ENCODE measurements at places on chromosomes 13 and 19.
A peak's percentile ranks its signal among the peaks of the same experiment; 100 is the strongest.

- peak; percentile 96 for DNase-seq
Measured at GRCh38 chr19:38362076-38362945, 12.1 kb upstream of the PSMD8 start.

DNA sequence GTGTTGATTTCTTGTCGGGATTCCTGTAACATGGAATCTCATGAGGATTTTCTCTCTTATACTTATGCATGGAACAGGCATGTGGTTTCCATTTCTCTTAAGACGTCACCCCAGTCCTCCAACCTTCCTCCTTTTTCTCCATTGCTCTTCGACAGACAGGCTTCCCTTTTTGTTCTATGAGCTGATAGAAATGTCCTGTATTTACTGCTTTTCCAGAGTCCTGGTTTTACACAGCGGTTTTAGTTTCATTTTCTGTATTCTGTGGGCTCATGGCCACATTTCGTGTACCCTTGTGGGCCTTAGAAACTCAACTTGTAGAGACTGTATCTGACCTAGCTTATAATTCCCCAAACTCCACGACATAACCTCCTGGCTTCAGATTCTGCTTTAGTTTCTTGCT, 113.1 kb downstream of the PAN3 start:
- no peak for DNase-seq

GRCh38 chr13:43414111-43414510, 372.7 kb downstream of the ENOX1 start:
- DNase-seq = no peak

DNA sequence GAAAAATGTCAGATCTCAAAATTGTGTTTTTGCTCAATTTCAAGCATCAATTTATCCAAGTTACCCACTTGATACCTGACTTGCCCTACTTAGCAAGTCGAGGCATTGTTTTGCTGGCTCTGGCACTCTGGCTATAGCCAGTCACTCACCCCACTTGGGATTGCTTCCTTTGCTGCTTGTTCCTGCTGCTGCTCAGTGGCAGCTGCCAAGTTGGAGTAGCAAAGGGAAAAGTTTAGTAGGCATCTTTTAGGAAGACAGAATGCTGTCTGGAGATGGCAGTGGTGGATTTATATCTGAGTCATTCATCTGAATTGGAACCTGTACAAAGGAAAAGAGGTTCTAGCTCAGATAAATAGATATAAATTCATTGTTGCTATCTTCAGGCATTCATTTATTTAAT, 41.2 kb downstream of the PCCA start:
- DNase-seq = no peak

- no peak for DNase-seq
Measured at GRCh38 chr13:33353210-33353609, 67.7 kb upstream of the STARD13 start.

GRCh38 chr19:34365463-34366401, 736 bp downstream of the GPI start:
- peak; percentile 73 for DNase-seq

- no peak for DNase-seq
Measured at GRCh38 chr19:54473071-54473891, at the start of gene CDC42EP5. Gene CDC42EP5 (minus strand): TSS chr19:54473296. CDS start chr19:54465547, 7,749 bp downstream.

DNA sequence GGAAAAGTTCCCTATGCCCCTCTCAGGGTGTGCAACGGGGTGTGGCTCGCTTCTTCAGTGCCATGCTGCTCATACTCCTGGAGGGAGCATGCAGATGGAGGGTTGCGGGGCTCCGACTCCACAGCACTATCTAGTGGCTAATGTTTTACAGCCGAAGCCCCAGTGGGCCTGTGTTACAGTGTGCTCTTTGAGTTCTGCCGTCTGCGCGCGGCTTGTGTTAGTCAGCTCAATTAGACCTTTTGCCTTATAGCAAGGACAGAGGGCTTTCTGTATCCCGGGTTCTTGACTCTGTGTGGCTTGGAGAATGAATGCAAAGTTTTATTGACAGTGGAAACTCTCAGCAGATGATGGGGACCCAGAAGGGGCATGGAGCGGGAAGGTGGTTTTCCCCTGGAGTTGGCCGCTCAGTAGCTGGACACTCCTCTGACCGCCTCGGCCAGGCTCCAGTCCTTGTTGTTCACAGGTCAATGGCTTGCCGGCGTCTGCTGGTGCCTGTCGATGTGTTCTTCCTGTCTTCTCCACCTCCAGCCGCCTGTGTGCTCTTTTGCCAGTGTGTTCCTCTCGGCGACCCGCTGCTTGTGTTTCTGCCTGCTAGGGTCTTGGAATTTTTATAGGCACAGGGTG, 383.4 kb downstream of the LMO7 start:
- peak; percentile 0 for DNase-seq

- DNase-seq = no peak
Measured at GRCh38 chr19:50639121-50640112, at the start of gene SYT3. Gene SYT3 (minus strand): TSS chr19:50639881. CDS start chr19:50637411, 2,470 bp downstream.

GRCh38 chr19:55699221-55699620, 24.2 kb downstream of the EPN1 start:
- no peak for DNase-seq

DNA sequence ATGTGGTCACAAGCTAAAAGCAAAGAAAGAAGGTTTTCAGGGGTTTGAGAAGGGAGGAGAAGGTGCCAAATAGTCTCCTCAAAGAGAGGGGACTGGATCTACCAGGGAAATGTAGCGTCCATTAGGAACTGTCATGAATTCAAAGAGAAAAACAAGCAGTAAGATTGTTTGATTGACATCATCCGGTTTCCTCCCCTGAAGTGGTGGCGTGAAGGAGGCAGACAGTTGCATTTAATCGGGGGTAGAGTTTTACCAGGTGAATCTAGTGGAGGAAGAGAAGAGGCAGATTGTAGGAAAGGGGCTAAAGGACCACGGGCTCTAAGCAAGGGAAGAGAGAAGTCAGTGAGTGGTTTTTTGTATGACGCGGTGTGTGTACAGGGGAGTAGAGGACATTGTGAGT, 13.0 kb upstream of the CYSLTR2 start:
- DNase-seq = no peak

- peak; percentile 46 for DNase-seq
Measured at GRCh38 chr19:56748378-56748777, 76.8 kb upstream of the ZNF835 start.

GRCh38 chr13:98189841-98190505, 12.9 kb upstream of the RNF113B start:
- no peak for DNase-seq

DNA sequence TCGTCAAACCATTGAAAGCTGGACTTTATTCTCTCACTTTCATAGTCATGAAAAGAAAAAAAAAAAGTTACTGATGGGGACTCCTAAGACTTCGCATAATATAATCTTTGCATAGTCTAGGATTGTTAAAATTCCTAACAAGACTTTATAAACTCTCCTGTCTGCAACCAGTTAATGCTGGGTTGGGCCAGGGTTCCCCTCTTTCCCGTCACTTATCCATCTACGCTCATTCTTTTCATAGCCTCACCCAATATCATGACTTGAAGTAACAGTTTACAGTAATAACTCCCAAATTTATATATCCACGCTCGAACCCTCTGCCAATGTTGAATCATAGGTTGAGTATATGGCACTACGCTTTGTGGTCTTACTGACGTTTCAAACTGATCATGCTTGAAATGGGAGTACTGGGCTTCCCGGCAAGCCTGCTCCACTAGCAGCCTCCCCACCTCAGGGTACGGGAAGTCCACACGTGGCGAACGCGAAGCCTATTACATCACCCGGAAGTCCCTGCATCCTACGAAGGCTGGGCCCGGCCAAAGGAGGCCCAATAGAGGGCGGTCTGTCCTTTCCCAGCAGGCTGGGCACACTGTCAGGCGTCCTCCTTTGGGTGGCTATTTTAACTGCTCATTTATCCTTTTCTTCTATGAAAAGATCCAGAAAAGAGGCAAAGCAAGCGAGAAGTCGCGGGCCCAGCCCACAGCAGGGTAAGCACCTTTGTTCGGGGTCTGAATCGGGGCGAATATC, 694 bp upstream of the ZNF460 start:
- peak; percentile 98 for DNase-seq

DNA sequence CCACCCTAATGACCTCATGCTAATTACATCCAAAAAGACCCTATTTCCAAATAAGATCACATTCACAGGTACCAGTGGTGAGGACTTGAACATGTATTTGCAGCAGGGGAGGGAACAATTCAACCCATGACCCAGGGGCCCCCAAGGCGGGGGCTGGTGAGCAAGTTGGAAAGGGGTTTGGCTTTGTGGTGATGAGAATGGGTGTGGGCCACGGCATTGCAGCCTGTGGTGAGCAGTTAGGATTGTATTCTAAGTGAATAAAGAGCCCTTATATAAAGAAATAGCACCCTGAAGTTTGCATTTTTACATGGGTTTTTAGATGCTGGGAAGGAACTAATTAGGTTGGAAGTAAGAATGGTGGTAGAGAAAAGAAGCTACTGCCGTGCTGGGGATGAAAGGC, 694.2 kb downstream of the EFNB2 start:
- no peak for DNase-seq

DNA sequence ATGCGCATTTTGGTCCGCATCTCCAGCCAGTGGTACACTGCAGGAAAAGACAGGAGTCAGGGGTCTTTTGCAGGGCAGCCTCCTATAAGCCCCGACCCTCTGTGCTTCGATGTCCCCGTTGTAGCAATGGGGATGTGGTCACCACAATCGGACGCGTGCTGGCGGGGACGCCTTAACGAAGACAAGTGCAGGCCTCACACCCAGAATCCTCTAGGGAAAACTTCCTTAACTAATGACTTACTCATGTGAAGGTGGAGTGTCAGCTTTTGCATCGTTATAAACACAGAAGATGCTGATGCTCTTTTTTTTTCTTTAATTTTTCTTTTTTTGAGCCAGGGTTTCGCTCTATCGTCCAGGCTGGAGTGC, 22.1 kb downstream of the VASP start:
- peak; percentile 29 for DNase-seq

DNA sequence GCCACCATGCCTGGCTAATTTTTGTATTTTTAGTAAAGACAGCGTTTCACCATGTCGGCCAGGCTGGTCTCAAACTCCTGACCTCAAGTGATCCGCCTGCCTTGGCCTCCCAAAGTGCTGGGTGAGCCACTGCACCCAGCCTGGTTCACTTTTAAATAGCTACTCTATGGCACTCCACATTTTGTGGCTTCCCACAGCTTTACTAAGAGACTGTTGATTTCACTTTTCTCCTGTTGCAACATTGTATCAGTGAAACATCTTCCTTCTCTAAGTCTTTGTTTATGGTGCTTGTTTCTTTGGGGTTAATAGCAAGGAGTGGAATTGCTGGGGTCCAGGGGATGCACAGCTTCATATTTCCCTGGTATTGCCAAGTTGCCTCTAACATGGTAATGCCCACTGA, 12.3 kb downstream of the TMEM38A start:
- DNase-seq = no peak

DNA sequence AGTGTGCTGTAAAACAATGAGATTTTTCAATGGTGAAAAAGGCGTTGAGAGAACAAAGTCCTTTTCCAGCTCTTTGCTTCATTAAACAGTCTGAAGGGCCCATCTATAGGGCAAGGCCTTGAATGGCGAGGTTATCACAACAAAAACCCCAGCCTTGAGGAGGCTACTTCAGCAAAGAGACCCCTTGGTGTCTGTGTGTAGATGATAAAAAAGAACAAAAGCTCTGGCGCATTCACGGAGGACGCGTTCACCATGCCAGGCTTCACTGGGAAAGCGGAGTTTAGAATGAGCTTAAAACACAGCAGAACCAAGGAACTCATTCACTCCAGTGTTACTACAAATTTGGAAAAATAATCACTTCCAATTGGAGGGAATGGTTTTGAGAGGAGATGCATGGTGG, 530.0 kb upstream of the ARGLU1 start:
- DNase-seq = no peak

- no peak for DNase-seq
Measured at GRCh38 chr13:92164822-92165221, 766.4 kb downstream of the GPC5 start.

GRCh38 chr19:4069331-4069959, 2.7 kb upstream of the ZBTB7A start:
- no peak for DNase-seq

DNA sequence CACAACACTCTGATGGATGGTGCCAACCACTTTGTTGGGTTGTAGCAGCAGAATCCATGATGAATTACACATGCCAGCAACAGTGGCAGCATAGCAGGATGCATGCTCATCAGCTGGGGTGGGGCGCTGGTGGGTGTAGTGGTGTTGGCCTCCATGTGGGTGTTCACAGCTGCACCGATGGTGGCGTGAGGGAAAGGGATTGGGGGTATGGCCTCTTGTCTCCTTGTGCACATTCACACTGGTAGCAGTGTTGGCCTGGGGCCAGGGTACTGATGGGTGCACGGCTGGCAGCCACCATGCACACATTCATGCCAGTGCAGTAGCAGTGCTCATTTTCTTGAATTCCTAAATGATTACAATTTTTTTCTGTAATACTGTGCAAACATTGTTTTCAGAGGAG, 2748.8 kb upstream of the PCDH20 start:
- DNase-seq = no peak

DNA sequence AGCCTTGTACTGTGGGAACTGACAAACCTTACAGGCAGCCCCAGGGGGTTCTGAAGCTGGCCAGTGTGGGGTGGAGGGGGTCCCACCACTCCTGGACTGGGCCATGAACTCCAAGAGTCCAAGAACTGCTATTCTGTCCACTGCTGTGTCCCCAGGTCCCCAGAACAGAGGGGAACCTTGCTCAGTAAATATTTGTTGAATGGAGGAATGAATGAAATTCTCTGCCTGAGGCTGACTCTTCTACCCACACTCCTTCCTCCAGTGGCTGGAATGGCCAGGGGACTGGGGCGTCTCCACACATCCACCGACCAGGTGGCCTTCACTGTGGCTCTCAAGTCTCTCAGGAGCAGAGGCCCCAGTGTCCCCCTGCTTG, 11.6 kb downstream of the WIZ start:
- no peak for DNase-seq

- no peak for DNase-seq
Measured at GRCh38 chr13:26742691-26743358, 17.8 kb downstream of the GPR12 start.

DNA sequence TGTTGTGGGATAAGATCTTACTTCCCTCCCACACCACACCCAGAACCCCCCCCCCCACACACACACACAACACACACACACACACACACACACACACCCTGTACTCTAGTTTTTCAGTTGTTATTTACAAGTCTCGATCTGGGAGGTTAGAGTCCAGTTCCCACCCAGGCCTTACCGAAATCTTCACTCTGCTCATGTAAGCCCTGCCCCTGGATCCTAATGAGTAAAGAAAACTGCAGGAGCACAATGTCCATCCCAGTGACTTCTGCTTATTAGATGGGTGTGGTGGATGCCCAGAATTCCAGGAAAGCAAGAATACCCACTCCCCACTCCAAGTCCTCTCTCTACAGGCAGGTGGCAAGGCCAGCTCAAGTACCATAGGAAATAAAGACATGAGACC, 23.0 kb downstream of the STARD13 start:
- no peak for DNase-seq

DNA sequence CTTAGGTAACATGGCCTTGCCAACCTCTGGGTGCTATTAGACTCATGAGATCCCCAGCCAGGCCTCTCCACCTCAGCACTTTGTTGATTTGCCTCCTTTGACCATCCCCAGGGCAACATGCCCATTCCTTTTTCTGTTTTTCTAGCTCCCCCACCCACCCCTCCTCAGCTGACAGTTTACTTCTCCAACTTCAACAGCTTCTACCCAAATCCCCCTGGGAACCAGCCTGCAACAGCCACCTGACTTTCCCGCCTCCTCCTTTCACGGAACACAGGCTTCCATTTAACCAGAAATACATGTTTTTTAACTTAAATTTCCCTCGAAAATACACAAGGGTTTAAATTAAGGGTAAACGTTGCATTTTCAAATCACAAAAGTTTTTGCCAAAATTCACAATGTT, 117.3 kb downstream of the DLEU7 start:
- no peak for DNase-seq

GRCh38 chr13:111475488-111475887, 155.0 kb downstream of the TEX29 start:
- no peak for DNase-seq

Measured in DMS53 (cell line).